ENCODE measurements at places on chromosomes 16 and 17. TPM values are rescaled to one million over a fixed set of nuclear protein-coding genes. Genes with fewer than 3 reads are reported as not detected.

DNA sequence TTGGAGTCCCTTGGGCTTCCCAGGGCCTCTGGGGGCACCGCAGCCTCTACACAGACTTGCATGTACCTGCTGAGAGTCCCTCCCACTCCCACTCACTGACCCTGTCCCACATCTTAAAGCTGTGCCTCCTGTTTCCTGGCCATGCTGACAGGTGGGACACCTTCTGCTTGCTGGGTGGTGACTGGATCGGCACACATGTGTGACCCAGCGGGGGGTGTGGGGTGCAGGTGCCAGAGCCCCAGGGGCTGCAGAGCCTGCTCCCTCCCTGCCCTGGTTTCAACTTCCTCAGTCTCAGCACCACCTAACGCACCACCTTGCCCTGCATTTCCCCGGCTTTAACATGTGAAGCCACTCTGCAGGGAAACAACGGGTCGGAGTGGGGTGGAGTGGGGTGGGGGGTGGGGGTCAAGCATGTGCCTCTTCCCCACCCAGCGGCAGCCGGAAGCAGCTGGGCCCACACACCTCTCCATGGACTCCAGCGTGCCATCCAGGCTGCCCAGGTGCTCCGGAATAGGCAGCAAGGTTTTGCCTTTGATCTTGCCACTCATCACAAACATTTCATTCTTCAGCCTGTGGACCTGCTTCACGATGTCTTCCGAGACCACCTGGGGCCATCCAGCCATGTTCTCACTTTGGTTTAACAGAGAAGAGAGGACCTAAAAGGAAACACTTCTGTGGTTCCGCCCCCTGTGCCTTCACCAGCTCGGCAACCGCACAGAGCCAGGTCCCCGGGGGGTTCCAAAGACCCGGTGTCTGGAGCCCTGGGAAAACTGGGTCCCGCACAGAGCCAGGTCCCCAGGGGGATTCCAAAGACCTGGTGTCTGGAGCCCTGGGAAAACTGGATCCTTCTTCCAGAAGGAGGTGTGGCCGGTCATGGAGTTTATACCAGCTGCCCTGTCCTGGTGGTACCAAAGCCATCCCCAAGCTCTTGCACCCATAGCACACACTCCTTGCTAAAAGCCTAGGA is 4.7 kb downstream of the DNAH17 start:
- DNase-seq, result no peak

DNA sequence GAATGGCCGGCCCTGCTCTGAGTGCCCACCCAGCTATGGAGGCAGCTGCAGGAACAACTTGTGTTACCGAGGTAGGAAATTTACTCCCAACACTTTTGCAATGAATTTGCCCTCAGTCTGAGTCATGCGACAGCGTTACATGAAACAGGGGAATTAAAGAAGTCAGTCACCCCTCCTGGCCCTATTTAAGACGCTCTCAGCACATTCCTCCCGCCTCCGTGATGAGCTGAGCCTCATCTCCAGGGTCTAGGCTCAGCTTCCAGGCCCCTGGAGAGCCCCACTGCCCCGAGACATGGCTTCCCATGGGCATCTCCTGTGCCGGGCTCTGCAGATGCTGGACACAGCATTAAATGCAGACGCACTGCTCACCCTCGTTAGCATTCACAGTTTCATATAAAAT is 35.0 kb downstream of the CRISPLD2 start:
- no peak for DNase-seq

DNA sequence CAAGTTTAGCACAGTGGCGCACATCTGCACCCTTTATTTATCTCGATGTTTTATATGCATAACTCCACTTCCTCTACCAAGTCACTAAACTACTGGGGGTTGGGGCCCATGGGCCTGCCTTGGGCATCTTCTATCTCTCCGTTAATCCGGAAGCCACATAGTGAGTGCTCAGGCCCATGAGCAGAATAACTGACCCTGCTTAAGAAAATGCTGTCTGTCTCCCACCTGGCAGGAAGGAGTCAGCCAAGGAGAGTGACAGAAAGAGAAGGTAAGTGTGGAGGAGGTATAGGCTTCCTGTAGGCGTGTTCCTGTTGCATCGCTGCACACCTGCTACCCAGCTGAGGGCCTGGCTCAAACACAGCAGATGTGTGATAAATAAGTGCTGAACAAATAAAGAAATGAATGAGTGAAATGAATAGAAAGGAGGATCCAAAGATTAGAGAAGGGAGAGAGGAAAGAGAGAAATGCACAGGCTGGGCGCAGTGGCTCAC is 320.1 kb downstream of the SLC39A11 start:
- DNase-seq, result no peak

DNA sequence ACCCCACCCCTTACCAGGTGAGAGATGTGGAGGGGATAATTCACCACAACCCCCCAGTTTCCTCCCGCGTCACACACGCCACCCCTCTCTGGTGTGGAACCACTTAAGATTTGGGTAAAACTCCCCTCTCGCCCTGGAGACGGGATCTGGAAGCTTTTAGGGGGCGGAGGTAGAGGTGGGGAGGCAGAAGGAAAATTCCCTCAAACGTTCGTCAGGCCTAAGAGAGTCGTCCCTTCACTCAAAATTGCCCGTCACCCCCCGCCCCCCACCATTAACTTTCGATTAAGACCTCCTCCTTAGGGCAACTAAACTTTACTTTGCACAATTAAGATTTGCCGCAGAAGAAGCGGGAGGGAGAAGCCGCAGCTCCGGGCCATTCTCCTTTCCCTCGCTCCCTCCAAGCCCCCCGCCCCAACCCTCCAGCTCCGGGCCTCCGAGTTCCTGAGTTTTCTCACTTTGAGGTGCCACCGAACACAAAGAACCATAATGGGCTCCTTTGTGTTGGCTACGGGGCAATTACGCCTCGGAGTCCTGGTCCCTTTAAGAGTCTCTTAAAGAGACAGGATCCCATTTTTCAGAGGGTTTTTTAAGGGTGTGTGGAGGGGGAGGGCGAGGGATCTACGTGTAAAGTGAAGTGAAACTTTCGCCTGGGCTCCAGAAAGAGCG is 985 bp upstream of the FZD2 start:
- no peak for DNase-seq

GRCh38 chr17:4309897-4310296 is 46.1 kb upstream of the ANKFY1 start:
- DNase-seq, result no peak

HOXB8 gene
- not detected for total RNA-seq

GRCh38 chr17:21283482-21284318 is 811 bp upstream of the MAP2K3 start:
- no peak for DNase-seq

DNA sequence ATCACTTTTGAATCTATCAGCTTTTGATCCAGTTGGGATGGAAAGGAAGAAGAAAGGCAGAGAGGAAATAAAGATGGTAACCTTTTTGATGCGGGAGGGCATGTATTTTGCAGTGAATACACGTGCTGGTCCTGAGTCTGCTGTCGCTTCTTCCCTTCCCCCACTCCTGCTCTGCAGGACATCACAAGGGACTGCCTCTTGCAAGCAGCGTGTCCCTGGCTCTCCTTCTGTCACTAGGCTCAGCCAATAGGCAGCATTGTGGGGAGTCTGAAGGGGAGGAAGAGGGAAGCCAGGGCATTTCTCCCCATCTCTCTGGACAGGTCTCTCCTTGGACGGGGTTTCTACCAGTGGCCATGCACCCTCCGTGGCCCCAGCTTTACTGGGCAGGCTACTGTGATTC is 15.7 kb upstream of the WFDC1 start:
- no peak for DNase-seq

- DNase-seq, result no peak
Observed at GRCh38 chr16:9978160-9978725, 204.0 kb downstream of the GRIN2A start.

Measured in activated naive CD4-positive, alpha-beta T cell treated with anti-CD3 and anti-CD28 coated beads for 36 hours (primary cell).